Esophagus muscularis mucosa (tissue), 4 donors: ENCODE measurements at places on chromosomes 16 and 17. TPM values are rescaled to one million over a fixed set of nuclear protein-coding genes. Genes with fewer than 3 reads are reported as not detected.

DNA sequence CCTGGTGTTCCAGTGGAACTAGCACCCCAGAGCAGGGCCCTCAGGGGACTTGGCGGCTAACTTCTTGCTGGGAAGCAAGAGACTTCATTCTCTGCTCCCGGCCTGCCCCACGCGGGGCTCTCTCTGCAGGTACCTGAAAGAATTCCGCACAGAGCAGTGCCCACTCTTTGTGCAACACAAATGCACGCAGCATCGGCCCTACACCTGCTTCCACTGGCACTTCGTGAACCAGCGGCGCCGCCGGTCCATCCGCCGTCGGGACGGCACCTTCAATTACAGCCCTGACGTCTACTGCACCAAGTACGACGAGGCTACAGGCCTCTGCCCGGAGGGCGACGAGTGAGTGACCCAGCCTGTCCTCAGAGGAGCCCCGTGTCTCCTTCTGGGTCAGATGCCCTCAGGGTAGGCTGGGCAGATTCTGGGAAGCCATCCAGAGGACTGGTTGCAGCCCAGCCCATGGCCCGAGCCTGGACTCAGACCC lies 25.1 kb downstream of the UNK start:
- DNase-seq: no peak

GRCh38 chr17:11336290-11336689 lies 95.3 kb downstream of the SHISA6 start:
- peak; percentile 57 for DNase-seq

- no peak for DNase-seq
Measured at GRCh38 chr17:32275060-32276042, 9.7 kb downstream of the RHBDL3 start.

- DNase-seq: no peak
Measured at GRCh38 chr17:9512323-9513168, 63.1 kb downstream of the STX8 start.

- no peak for DNase-seq
Measured at GRCh38 chr17:7393613-7394451, 493 bp downstream of the PLSCR3 start.

DNA sequence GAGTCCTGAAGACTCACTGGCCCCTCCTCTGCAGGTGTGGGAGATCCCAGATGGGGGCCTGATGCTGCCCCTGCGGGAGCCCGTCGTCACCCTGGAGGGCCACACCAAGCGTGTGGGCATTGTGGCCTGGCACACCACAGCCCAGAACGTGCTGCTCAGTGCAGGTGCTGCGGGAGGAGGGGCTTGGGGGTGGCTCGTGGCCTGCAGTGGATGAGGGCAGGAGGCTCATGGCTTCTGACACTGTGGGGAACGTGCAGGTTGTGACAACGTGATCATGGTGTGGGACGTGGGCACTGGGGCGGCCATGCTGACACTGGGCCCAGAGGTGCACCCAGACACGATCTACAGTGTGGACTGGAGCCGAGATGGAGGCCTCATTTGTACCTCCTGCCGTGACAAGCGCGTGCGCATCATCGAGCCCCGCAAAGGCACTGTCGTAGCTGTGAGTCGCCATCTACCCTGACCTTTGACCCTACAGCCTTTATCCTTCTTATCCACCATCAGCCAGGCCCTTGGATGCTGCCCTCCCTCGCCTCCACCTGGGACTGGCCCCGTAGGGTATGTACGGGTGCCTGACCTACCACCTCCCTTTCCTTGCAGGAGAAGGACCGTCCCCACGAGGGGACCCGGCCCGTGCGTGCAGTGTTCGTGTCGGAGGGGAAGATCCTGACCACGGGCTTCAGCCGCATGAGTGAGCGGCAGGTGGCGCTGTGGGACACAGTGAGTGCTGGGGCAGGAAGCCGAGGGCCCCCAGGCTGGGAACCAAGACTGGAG lies 3.6 kb downstream of the CORO1A start:
- no peak for DNase-seq

PRSS36 gene
- total RNA-seq: 2.7 TPM

LDHD gene
- 13.2 TPM for total RNA-seq
